ENCODE measurements at places on chromosomes 2 and 18.

- DNase-seq: no peak
Observed at GRCh38 chr2:108958002-108958401, 31.0 kb downstream of the EDAR start.

DNA sequence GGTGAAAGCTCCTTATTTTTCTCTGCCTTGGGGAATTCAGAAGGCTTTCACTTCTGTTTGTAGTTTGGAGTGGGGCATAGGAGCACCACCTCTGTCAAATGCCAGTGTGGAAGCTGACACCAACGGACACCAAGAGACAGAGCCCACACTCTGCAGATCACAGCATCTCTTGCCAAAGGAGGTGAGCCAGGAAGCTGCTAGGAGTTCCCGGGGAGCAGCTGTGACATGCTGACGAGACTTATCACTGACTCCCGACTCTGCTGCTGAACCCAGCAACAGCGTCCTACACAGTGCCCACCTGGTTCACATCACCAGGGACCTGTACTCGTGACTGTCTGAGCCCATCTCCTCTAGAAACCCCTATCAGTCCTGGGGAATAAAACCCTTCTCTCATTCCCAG, 8.1 kb downstream of the TEX51 start:
- no peak for DNase-seq

DNA sequence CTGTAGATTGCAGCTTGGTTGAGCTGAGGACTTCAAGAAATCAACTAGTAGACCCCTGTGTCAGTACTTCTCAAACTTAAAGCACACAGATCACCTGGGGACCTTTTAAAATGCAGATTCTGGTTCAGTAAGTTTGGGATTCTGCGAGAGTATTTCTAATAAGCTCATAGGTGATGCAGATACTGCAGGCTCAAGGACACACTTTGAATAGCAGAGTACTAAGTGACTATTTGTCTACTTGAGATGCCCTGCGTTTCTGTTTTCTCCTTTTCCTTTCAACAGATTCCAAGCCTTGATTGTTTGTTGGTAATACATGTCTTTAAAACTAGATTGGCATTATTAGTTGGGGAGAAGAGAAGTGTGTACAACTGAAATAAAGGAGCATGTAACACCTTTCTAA, 6.7 kb downstream of the MIB1 start:
- DNase-seq: no peak

GRCh38 chr18:56853961-56854360, 202.8 kb downstream of the WDR7 start:
- DNase-seq: no peak

DNA sequence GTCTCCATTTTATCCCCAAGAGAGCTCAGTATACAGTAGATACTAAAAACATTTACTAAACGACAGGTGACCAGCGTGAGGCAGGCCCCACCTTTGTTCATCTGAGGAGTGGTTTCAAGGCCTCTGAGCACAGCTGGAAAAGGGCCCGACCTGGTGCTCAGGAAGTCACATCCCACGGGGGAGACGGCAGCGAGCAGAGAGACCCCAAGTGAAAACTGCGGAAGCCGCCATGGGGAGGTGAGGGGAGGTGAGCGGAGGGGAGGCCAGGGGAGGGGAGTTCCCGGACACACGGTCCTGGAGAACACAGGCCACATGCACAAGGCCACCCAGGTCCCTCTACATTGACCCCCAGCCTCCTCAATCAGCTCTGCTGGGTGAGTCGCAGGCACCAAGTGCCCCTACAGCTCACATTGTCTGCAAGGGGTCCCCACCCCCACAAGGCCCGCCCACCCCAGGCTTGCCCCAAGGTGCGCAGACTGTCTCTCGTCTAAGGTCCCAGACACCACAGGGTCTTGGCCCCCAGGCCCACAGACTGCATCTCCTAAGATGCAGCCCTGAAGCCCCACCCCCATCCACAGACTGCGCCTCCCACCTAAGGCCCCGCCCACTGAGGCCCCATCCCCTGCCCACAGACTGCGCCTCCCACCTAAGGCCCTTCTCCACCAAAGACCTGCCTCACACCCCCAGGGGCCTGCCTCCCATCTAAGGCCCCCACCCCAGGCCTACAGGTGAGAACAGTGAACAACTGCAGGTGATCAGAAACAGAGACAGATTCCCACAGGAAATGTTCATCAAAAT, 19.1 kb downstream of the PARD6G start:
- DNase-seq: no peak

GRCh38 chr2:240140511-240140910, at the start of gene OTOS:
Gene OTOS, minus strand, starts transcription at chr2:240140658. Its CDS starts 332 bp downstream, at chr2:240140326.
- DNase-seq: no peak
